ENCODE measurements at places on chromosomes 4 and X.
A peak's percentile ranks its signal among the peaks of the same experiment; 100 is the strongest.

- DNase-seq: no peak
These were observed 17.5 kb upstream of the JAKMIP1 start for GRCh38 chr4:6217716-6218381.

- no peak for DNase-seq
These were observed 68.5 kb upstream of the MXD4 start for GRCh38 chr4:2330091-2331042.

DNA sequence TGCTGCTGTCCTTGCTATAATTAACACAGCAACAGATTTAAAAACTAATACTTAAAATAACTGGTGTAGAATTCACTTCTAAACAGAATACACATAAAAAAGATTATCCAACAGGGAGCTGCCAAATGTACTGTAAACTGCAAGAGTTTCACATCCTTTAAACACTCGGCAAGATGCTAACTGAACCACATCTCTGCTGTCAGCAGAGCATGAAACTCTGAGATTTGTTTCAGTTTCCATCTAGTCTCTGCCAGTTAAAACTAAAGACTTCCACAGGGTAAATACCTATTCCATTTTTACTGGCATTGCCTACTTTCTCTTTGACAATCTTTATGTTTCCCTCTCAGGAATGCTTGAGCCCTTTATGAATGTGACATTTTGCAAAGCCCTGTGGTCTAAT is 127.7 kb downstream of the SLC7A11 start:
- no peak for DNase-seq

- DNase-seq: no peak
These were observed 121.5 kb upstream of the NR3C2 start for GRCh38 chr4:148563684-148564083.

GRCh38 chr4:107017443-107018343 is 18.4 kb downstream of the DKK2 start:
- no peak for DNase-seq

GRCh38 chr4:134027931-134028330 is 173.7 kb downstream of the PABPC4L start:
- no peak for DNase-seq

- DNase-seq: no peak
These were observed 403.2 kb upstream of the RASGEF1B start for GRCh38 chr4:81874661-81875515.

DNA sequence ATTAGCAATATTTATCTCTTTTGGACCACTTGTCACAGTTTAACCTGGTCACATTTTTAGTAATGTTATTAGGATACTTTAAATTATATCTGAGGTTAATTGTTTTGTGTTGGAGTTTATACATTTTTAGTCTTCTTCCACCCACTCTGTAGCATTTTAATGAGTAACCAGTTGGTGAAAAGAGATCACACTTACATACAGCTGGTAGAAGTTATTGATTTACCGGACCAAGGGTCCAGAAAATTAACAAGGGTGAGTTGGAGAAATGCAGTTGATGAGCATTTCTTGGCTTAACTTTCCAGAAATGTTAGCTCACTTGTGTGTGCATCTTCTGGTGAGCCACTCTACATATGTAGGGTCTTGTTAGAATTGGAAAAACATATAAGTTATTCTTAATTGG is 219.6 kb downstream of the GRXCR1 start:
- DNase-seq: no peak

DNA sequence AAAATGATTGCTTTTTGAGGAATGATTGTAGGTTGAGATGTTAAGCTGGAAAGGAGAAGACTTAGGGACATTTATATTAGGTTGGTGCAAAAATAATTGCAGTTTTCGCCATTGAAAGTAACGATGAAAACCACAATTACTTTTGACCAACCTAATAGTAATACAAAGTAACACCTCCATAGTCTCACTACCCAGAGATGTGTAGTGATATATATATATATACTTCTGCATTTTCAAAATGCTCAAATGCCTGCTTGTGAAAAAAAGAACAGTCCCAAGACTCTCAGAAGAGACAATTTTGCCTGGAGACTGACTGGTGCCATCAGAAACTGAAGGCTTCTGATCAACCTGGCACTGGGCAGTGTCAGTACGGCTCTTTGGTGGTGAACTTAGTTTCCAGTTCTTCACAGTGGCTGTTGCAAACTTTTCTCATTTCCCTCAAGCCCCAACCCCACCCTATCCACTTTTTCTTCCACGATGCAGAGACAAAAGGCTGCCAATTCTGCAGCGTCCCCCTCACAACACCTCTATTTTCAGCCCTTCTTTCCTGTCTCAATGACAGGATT is 35.1 kb upstream of the TAPT1 start:
- DNase-seq: no peak

DNA sequence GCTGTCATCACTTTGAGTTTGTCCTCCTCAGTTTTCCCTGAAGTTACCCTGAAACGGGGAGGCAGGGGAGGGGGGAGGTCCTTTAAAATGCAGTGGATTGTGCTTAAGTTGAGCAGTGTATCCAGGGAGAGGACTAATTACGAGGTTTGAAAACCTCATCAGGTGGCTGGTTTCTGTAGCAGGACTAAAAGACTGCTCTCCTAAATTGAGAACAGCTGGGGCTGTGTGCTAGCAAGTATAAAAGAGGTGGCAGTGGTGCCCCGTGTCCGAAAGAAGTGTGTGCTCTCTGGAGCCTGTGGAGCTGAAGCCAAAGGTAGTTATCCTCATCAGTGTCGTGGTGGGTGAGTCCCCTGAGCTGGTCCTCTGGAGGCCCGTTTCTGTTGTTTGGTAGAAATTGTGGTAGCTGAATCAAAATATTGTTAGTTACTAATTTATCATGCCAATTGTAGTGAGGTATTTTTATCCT is 37.2 kb upstream of the CYP2U1 start:
- no peak for DNase-seq

GRCh38 chr4:159238631-159239030 is 135.8 kb downstream of the RAPGEF2 start:
- no peak for DNase-seq

GRCh38 chrX:19660604-19661255 is 145.4 kb upstream of the MAP3K15 start:
- DNase-seq: no peak

- no peak for DNase-seq
These were observed 201.7 kb downstream of the SPRY1 start for GRCh38 chr4:123598331-123598730.

GRCh38 chr4:170080496-170080895 is 9.3 kb downstream of the AADAT start:
- DNase-seq: no peak

DNA sequence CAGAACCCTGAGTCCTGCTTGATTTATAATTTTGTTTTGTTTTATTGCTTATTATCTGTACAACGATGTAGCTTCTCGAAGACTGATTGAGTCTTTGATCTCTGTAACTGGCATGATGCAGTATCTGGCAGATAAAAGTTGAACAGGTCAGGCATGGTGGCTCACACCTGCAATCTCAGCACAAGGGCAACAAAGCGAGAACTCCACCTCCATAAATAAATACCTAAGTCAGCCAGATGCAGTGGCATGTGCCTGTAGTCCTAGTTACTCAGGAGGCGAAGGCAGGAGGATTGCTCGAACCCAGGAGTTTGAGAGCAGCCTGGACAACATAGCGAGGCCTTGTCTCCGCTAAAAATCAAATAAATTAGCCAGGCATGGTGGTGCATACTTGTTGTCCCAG is 15.7 kb upstream of the WDR19 start:
- DNase-seq: no peak

DNA sequence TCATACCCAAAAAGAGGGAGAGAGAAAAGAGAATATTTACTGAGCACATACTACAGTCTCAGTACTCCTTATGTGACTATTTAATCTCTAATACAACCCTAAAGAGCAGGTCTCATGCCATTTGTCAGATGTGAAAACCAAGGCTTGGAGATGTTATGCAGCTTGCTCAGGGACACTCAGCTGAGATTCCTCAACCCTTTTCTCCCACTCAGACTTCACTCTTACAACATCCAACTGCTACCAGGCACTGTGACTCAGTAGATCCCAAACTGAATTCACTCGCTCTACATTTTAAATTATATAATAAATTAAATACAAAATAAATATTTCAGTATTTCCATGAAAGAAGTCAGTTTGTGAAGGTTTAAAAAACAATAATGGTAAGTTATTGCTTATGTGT is 53.7 kb downstream of the TSPAN5 start:
- no peak for DNase-seq

DNA sequence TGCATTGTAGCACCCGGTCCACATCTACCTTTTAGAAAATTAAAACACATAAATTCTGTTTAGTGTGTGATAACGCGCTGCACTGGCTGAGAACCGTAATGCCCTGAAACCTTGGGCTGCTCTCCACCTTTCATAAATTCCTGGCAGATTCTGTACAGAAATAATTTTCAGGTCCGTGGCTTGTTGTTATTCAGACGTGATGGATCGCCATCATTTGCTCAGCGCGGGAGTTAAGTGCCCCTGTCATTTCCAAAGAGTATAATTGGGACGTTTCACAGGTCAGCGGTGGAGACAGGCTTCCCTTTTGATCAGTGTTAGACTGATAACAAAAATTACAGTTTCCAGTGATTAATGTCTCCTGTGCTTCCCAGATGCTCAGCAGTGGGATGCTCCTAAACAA is 16.5 kb downstream of the UVSSA start:
- no peak for DNase-seq

GRCh38 chr4:186285147-186285546 is 19.2 kb downstream of the F11 start:
- DNase-seq: no peak

- no peak for DNase-seq
These were observed 107.9 kb downstream of the PALLD start for GRCh38 chr4:168604496-168605373.

- no peak for DNase-seq
These were observed 901 bp downstream of the JADE1 start for GRCh38 chr4:128810331-128810870.

- no peak for DNase-seq
These were observed 11.7 kb upstream of the AP1AR start for GRCh38 chr4:112219826-112220366.

- DNase-seq: no peak
These were observed 273.3 kb upstream of the FAT4 start for GRCh38 chr4:125041372-125041930.

GRCh38 chr4:125070861-125071260 is 243.9 kb upstream of the FAT4 start:
- DNase-seq: no peak

- no peak for DNase-seq
These were observed 2.1 kb upstream of the DIAPH2 start for GRCh38 chrX:96682516-96682915.

DNA sequence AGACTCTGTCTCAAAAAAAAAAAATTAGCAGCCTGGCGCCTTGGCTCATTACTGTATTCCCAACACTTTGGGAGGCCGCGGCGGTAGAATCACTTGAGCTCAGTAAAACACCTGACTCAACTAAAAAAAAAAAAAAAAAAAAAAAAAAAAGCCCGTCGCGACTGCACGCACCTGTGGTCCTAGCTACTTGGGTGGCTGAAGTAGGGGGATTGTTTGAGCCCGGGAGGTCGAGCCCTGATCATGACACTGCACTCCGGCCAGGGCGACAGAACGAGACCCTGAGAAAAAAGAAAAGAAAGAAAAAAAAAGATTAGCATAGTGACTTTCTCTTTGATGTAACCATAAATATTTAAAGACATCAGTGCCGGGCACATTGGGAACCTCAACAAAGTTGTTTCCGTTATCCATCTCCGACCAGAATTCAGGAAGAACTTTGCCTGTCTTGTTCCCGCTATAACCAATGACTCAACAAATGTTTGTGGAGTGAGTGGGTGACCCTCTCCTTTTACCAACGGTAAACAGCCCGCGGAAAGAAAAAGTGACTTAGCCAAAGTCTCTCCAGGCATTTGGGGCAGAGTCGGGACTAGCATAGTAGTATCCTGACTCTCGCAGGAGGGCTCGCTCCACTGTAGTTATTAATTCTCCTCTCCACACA is 553 bp upstream of the MED28 start:
- no peak for DNase-seq

DNA sequence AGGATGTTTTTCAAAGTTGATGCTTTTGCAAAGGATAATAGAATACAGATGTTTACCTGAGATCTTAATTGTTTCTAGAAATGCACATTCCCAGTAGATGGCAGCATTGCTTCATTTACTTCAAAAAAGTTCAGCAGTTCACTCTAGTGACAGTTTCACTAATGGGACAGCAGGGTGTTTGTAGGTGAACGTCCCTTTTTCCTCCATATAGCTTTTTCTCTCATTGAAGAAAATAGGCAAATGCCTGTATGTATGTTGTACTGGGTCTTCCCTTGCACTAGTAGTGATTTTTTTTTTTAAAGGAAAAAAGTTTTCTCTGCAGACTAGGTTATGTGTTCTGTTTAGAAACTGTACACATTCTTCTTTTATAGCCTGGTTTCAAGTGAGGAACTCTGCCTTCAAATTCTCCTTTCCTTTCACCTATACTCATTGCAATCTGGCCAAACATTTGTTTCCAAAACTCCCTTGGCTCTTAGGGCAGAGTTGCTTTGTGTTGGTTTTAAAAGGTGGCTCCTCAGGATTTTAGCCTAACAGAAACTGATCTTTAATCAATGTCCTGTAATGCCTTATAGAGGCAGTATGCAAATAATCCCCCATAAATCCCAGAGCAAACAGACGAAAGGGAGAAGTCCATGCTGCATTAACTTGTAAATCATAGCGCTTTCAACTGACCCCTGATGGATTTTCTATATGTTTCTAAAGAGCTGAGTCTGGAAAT is 86.3 kb downstream of the EGF start:
- DNase-seq: no peak

DNA sequence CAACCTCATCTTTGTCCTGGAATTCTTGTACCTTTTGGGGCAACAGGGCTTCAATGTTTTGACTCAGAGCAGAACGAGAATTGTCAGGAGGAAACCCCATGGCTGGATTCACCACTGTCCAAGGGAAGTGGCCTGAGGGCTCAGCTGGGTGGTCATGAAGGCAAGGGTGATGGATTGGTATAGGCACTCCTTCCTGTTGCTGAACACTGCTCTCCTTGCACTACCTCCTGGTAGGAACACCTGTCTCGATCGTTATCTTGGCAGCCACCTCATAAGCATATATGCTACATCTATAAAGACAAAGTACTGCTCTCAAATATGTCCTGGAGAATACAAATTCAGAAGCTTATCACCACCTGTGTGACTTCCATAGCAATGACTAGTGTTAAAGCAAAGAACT is 79.8 kb downstream of the CCNG2 start:
- DNase-seq: no peak

- DNase-seq: peak; percentile 54
These were observed at the start of gene P2RY8 for GRCh38 chrX:1537031-1537715. P2RY8 (minus strand) TSS chrX:1537185; CDS start chrX:1466558, 70,627 bp downstream.

GRCh38 chrX:103155201-103155600 is 59.7 kb upstream of the BEX4 start:
- no peak for DNase-seq

GRCh38 chrX:68409194-68409593 is 24.1 kb downstream of the OPHN1 start:
- DNase-seq: no peak

All from stimulated activated CD8-positive, alpha-beta memory T cell treated with anti-CD3 and anti-CD28 coated beads, Interleukin-7, amount 100 ng/mL, for 1 hour (primary cell).